ENCODE measurements at places on chromosomes 2 and 18. TPM values are rescaled to one million over a fixed set of nuclear protein-coding genes. Genes with fewer than 3 reads are reported as not detected.

GRCh38 chr18:76378526-76379215 is 116.4 kb downstream of the ZNF516 start:
- no peak overlapping the region for H3K27ac ChIP-seq
- no peaks in the 10 kb centered on the region for H3K27me3 ChIP-seq
- peaks cover 28% of the 10 kb centered on the region for H3K4me1 ChIP-seq
- no peak for DNase-seq
- H3K4me3 ChIP-seq, result no peak overlapping the region

GRCh38 chr2:127098711-127099110 is 8.2 kb downstream of the BIN1 start:
- no peaks in the 10 kb centered on the region for H3K27me3 ChIP-seq
- H3K4me3 ChIP-seq, result no peak overlapping the region
- peak overlapping the region; percentile 14 for H3K27ac ChIP-seq
- H3K36me3 ChIP-seq, result no peaks in the 10 kb centered on the region
- peaks cover 91% of the 10 kb centered on the region for H3K4me1 ChIP-seq

DNA sequence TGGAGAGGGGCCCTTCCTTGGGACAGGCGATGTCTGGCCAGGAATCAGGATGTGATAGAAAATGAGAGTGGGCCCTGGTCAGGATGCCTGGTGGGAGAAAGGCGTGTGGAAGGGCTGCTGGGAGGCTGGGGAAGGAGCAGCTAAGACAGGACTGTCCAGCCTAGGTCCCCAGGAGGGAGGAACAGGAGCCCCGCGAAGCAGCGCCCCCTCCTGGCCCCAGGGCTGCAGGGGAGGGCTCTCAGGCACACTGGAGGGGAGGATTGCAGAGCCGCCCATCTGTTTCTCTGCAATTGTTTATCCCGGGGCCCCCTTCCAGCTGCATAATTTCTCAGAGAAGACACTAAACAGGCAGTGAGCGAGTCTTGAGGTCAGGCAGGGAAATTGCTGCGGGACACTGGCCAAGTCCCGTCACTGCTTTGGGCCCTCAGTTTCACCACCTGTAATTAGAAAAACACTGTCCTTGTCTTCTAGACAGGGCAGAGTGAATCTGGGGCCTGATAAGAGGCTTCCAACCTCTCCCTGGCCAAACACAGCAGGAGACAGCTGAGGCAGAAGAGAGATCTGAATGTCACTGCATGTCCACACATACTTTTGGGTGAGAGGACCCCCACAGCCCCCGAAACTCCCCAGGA is 3.9 kb upstream of the NPPC start:
- no peak overlapping the region for H3K27ac ChIP-seq
- peak; percentile 24 for DNase-seq
- H3K36me3 ChIP-seq, result no peaks in the 10 kb centered on the region
- H3K27me3 ChIP-seq, result peaks cover 34% of the 10 kb centered on the region
- no peak overlapping the region for H3K4me3 ChIP-seq

GRCh38 chr2:103437161-103437560 is 675.3 kb downstream of the TMEM182 start:
- no peaks in the 10 kb centered on the region for H3K4me1 ChIP-seq
- H3K27ac ChIP-seq, result no peak overlapping the region
- no peaks in the 10 kb centered on the region for H3K27me3 ChIP-seq

- H3K4me1 ChIP-seq, result peaks cover 64% of the 10 kb centered on the region
- H3K27me3 ChIP-seq, result no peaks in the 10 kb centered on the region
- H3K27ac ChIP-seq, result peak overlapping the region; percentile 94
- no peak overlapping the region for H3K4me3 ChIP-seq
- peak; percentile 65 for DNase-seq
Measured at GRCh38 chr18:77133835-77134496, 1.4 kb upstream of the MBP start.

MROH2A gene
- not detected for total RNA-seq

CDK5R2 gene
- total RNA-seq, result not detected

TMEM163 gene
- not detected for total RNA-seq

BOK gene
- 112 TPM for total RNA-seq

GALNT5 gene
- total RNA-seq, result 27.5 TPM

IL18R1 gene
- 1.8 TPM for total RNA-seq
